ENCODE measurements at places on chromosomes 2 and 18. TPM values are rescaled to one million over a fixed set of nuclear protein-coding genes. Genes with fewer than 3 reads are reported as not detected.

AQP12B gene
- not detected for polyA plus RNA-seq

GKN1 gene
- not detected for polyA plus RNA-seq

EML6 gene
- polyA plus RNA-seq = 1.1 TPM

LYPD6B gene
- 17.0 TPM for polyA plus RNA-seq

TGFBRAP1 gene
- polyA plus RNA-seq = 5.7 TPM

ERFE gene
- polyA plus RNA-seq = 1.3 TPM

VWA3B gene
- polyA plus RNA-seq = not detected

TSPYL6 gene
- not detected for polyA plus RNA-seq

UGT1A4 gene
- polyA plus RNA-seq = not detected

NGEF gene
- 1.4 TPM for polyA plus RNA-seq

MAP3K19 gene
- polyA plus RNA-seq = not detected

CABYR gene
- polyA plus RNA-seq = 15.0 TPM

LRP1B gene
- 0.28 TPM for polyA plus RNA-seq

GPR155 gene
- 3.5 TPM for polyA plus RNA-seq

PAIP2B gene
- polyA plus RNA-seq = 0.20 TPM

NABP1 gene
- polyA plus RNA-seq = 35.7 TPM

SPP2 gene
- 0.30 TPM for polyA plus RNA-seq

All from SK-N-SH (cell line).